ENCODE measurements at places on chromosomes 6 and 20. TPM values are rescaled to one million over a fixed set of nuclear protein-coding genes. Genes with fewer than 3 reads are reported as not detected.

The GGTLC1 gene
- total RNA-seq = not detected

The CNBD2 gene
- 5.6 TPM for total RNA-seq

The HRH3 gene
- total RNA-seq = not detected

The TFAP2B gene
- not detected for total RNA-seq

The UBD gene
- 0.14 TPM for total RNA-seq

The LINC00237 gene
- total RNA-seq = not detected

The BPIFB2 gene
- total RNA-seq = not detected

The VNN1 gene
- not detected for total RNA-seq

The DUSP15 gene
- total RNA-seq = not detected

The BPIFA1 gene
- total RNA-seq = not detected

The TSHZ2 gene
- not detected for total RNA-seq

The C6orf52 gene
- total RNA-seq = not detected

The MYBL2 gene
- 67.0 TPM for total RNA-seq

The ARFRP1 gene
- 25.3 TPM for total RNA-seq

The CCM2L gene
- total RNA-seq = 5.5 TPM

The IL17F gene
- not detected for total RNA-seq

The LY6G6C gene
- total RNA-seq = not detected

The PREX1 gene
- 113 TPM for total RNA-seq

The GSTA2 gene
- total RNA-seq = not detected

The TNF gene
- total RNA-seq = not detected

The IL20RA gene
- total RNA-seq = not detected

The ECT2L gene
- total RNA-seq = not detected

The DLL1 gene
- 1.2 TPM for total RNA-seq
